ENCODE measurements at places on chromosomes 13 and 19. TPM values are rescaled to one million over a fixed set of nuclear protein-coding genes. Genes with fewer than 3 reads are reported as not detected.

The PLIN4 gene
- 25.7 TPM for total RNA-seq

The CCDC159 gene
- total RNA-seq: 12.4 TPM

The GRK1 gene
- total RNA-seq: not detected

The FBN3 gene
- 6.9 TPM for total RNA-seq

The JOSD2 gene
- total RNA-seq: 8.1 TPM

The CCDC70 gene
- total RNA-seq: not detected

The IGFL3 gene
- 5.9 TPM for total RNA-seq

The COL4A1 gene
- total RNA-seq: 740 TPM

The CASP14 gene
- total RNA-seq: 29.3 TPM

The ZSCAN4 gene
- total RNA-seq: not detected

The PTH2 gene
- not detected for total RNA-seq

The ZNF574 gene
- total RNA-seq: 8.7 TPM

The ZSWIM9 gene
- 2.5 TPM for total RNA-seq

The MBD3L2 gene
- not detected for total RNA-seq

The PSG3 gene
- not detected for total RNA-seq

The PLK5 gene
- 0.10 TPM for total RNA-seq

The RPL28 gene
- total RNA-seq: 377 TPM

The SYCN gene
- not detected for total RNA-seq

The NPAS1 gene
- total RNA-seq: 0.99 TPM

The ZNF415 gene
- 12.5 TPM for total RNA-seq

Data from skin of body (tissue), 3 donors.